NT2/D1 (cell line): ENCODE measurements at places on chromosomes 12 and 14.
A peak's percentile ranks its signal among the peaks of the same experiment; 100 is the strongest.

- DNase-seq = no peak
These were observed 14.9 kb upstream of the COX6A1 start for GRCh38 chr12:120422892-120423456.

GRCh38 chr14:42200957-42201356, 594.3 kb downstream of the LRFN5 start:
- no peak for DNase-seq

DNA sequence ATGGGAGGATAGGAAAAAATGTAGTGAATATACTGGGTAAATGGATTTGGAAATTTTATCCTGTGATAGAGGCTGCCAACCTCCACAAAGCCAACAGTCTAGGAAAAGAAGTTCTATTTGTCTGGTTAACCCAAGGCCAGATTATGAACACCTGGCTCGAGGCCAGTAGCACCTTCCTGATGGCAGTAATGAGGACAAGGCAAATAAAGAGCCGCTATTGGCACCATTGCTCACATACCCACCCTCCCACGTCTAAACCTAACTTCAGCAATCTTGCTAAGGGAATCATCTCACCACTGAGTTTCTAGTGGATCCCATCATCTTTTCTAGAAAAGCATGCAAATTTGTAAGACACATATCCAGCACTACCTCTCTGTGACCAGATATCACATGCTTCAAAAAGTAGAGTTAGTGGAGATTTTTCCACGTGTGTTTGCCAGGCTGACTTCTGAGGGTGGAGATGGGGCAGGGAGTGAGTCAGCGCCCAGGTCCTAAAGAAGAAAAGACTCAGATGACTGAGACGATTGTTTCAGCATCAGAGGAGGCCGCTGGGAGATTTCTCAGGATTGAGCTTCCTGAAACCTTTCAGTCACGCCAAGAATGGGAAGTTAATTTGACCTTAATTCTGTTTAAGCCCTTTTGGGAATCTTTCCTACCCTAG, 362.9 kb downstream of the EMP1 start:
- DNase-seq = no peak

DNA sequence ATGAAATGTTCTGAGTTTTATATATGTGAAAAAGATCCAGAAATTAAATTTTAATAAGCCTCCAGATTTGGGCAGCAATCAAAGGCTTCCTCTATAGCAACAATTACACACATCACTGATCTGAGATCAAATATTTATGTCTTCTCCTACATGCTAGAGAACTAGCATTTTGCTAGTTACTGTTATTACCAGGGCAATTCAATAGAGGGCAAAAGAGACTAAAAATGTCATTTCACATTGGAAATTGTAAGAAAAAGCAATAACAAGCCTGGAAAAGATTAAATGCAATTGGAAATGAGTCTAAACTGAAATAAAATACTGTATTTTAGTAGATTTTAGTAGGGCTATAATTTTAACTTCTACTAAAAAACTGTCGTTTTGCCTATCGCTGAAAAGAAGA, 32.6 kb upstream of the ANO6 start:
- no peak for DNase-seq

DNA sequence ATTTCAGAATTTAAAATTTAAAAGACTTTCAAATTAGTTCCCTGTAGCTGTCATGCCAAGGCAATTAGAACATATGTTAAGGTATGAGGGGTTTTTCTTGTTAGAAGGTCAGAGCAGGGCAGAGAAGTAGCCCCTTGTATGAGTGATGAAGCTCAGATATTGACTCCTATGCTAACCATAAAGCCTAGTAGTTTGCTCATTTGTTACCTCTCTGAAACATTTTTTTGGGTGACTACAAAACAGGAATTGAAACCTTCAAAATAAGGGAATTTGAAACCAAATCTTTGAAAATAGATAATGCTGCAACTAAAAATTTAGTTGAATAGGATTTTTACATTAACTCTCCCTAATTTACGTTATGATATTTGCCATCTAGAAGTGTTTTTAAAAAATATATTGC, 333.5 kb downstream of the NAV3 start:
- no peak for DNase-seq

DNA sequence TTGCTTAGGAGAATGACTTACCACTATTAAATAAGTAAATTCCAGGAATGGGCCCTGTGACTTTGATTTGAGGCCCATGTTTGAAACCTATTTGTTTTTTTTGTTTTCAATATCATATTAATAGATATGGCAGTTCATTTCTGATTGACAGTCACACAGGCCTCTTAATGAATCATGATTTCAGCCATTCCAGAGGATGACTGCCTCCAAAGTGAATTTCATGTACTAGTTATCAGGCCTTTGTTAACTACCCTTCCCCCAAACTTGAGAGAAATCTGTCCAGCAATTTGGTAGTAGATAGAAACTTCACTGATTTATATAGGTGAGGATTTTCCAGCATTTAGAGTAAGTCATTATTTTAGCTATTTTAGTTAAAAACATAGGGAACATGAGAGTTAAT, 25.9 kb upstream of the GALNT16 start:
- DNase-seq = no peak

DNA sequence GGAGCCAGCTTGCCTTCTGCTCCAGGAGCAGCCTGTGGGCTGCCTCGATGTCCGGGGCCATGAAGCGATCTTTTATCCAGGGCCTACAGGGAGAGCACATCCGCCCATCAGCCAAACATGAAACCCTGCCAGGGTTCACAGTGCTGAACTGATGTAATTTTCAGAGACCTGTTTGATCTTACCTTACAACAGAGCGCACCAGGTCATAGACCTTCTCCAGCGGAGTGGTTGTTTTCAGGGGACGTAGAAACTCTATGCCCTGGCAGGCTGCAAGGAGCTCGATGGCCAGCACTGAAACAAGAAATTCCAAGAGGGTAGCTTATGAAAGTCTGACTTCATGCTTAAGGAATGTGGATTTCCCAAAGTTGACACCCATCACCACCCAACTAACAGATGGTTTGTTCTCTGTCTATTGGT, 19.7 kb downstream of the HAL start:
- DNase-seq = peak; percentile 40

DNA sequence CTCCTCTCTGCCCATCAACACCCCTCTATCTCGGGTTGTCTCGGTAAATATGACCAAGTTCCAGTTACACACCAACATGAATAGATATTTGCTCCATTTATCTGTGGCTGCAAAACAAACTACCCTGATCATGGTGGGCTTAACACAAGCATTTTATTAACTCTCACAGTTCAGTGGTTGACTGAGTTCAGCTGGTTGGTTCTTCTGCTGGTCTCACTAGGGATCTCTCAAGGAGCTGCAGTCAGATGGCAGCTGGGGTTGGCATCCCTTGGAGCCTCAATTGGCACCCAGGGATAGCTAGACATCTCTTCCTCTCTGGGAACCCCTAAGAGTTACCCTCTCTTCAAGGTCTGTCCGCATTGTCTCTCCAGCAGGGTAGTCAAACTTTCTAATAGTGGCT, 25.4 kb downstream of the P2RX7 start:
- no peak for DNase-seq

- no peak for DNase-seq
These were observed 73.9 kb upstream of the TBX5 start for GRCh38 chr12:114479831-114480230.

GRCh38 chr12:58242796-58243630, 301.6 kb downstream of the ATP23 start:
- DNase-seq = peak; percentile 23

GRCh38 chr12:59459966-59460660, 135.7 kb upstream of the SLC16A7 start:
- DNase-seq = no peak
